ENCODE measurements at places on chromosomes 7 and 10.

GRCh38 chr7:80459776-80460510, 51.9 kb downstream of the GNAT3 start:
- DNase-seq = no peak

DNA sequence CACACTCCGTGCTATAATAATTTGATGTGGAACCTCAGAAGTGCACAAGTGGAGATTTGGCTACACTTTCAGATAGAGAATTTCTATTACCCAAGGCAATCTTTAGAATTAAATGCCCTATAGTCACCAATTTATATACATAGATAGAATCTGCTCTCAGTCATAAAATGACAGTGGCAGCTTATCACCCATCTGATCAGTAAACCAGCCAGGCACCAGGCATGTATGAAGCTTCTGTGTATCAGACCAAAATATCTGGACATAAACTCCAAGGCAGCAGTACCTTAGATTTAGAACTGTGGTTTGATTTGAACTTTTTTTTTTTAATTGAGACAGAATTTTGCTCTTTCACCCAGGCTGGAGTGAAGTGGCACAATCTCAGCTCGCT, 180.9 kb downstream of the IPMK start:
- no peak for DNase-seq

DNA sequence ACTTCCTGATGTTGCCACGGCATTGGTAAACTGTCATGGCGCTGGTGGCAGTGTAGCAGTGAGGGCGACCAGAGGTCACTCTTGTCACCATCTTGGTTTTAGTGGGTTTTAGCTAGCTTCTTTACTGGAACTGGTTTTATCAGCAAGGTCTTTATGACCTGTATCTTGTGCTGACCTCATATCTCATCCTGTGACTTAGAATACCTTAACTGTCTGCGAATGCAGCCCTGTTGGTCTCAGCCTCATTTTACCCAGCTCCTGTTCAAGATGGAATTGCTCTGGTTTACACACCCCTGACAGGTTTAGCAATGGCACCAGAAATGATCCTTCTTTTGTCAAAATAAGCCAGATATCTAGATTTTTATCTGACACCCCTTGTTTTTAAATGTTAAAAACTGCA, 85.3 kb downstream of the ARL4A start:
- no peak for DNase-seq

- peak; percentile 34 for DNase-seq
Measured at GRCh38 chr7:122310119-122311021, 5.8 kb upstream of the FEZF1 start.

- DNase-seq = no peak
Measured at GRCh38 chr7:39987641-39988347, 37.7 kb downstream of the CDK13 start.

- DNase-seq = no peak
Measured at GRCh38 chr10:15486404-15486803, 115.3 kb upstream of the FAM171A1 start.

DNA sequence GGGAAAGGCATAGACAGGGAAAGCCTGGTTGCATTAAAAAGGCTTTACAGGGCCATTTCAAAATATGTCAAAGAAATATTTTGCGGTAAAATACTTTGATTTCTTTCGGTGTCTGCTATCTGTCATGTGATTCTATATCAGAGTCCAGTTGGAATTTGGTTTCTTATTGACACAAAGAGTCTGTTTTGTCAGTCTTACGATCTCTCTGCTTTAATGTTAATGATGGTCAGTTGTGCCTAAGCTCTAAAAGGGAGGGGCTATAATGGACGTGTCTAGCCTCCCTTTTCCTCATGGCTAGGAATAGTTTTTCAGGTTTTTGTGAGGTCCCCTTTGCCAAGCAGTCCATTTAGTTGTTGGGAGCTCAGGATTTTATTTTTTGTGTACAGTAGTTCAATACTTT, 31.5 kb downstream of the ORC5 start:
- DNase-seq = no peak

- peak; percentile 55 for DNase-seq
Measured at GRCh38 chr10:130045091-130045652, 65.5 kb downstream of the C10orf143 start.

GRCh38 chr7:44044315-44045225, at the start of gene DBNL:
TSS of gene DBNL (plus strand) at chr7:44044702. CDS start at chr7:44044738, 36 bp downstream.
- peak; percentile 92 for DNase-seq

DNA sequence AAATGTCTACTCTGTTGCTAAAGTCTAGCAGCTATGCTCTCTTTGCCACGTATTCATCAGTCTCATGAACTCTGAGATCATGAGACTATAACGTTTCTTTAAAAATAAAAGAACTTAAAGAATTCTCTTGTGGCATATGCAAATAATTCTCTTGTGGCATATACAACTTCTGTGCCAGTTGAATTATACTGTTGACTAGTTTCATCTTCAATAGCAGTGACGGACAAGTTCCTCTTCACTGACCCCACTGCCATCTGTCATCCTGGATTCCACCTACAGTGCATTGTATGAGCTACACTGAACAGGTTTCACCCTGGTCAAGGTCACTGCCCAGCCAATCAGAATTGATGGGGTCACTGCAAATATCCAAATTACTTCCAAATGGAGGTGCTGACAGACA, 88.2 kb downstream of the CD36 start:
- no peak for DNase-seq

GRCh38 chr7:55271069-55271626, 94.0 kb upstream of the LANCL2 start:
- DNase-seq = no peak

DNA sequence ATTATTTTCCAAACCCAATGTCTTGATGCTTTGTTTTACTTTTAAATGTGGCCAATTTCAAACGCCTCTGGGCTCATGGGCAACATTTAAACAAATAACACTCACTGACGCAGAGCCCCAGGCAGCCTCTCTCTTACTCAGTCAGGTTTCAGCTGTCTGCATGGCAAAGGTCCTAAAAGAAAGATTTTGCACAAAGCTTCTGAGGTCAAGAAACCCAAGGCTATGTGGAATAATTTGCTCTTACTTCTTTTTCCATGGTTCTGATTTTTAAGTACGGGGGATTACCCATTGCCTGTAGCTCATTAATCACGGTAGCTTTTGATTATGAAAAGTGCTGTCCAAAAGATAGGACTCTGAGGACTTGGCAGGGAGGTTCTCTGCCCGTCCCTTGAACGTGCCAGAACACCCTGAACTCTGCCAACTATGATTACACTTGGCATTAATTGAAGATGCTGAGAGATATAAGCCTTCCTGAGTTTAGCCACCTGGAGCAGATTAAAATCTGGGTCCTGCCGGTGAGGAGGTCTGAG, 14.1 kb upstream of the MSRB2 start:
- no peak for DNase-seq

DNA sequence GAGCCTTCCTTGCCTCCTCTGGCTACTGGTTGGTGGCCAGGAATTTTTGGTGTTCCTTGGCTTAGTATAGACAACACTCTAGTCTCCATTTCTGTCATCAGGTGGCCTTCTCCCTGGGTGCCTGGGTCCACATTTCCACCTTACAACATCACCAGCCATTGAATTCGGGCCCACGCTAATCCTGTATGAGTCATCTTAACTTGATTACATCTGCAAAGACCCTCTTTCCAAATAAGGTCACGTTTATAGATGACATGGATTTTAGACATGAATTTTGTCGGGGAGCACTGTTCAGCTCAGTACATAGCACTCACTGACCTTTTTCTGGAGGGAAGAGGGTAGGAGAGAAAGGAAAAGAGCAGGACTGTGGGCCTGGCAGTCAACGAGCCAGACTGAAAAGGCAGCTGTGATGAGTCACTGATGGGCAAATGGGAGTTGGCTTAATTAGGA, 39.4 kb downstream of the MMRN2 start:
- DNase-seq = no peak

DNA sequence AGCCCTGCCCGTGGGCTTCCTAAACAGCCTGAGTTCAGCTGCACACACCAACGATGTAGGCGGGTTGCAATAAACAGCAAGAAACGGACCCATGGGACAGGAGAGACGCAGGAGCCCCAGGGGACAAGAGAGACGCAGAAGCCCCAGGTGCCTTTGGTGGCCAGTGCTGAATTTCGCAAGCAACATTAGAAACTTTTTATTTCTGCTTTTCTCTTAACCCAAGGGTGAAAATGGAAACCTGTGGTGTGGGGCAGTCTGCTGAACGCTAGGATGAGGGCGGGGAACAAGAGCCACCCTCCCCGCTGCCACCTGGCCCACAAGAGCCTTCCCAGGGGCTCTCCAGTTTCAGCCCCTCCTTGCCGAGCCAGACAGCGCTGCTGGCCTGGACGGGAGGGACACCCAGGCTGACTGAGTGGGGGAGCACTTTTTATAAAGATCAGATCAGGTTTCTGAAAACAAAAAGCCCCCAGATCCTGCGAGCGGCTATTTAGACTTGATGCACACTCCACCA, 20.0 kb upstream of the GPR146 start:
- DNase-seq = no peak

DNA sequence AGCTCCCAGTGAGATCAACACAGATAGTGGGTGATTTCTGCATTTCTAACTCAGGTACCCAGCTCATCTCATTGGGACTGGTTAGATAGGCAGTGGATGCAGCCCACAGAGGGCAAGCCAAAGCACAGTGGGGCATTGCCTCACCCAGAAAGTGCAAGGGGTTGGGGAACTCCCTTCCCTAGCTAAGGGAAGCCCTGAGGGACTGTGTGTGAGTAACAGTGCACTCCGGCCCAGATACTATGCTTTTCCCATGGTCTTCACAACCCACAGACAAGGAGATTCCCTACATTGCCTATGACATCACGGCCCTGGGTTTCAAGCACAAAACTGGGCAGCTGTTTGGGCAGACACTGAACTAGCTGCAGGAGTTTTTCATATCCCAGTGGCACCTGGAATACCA, 62.8 kb downstream of the PPP1R3A start:
- no peak for DNase-seq

DNA sequence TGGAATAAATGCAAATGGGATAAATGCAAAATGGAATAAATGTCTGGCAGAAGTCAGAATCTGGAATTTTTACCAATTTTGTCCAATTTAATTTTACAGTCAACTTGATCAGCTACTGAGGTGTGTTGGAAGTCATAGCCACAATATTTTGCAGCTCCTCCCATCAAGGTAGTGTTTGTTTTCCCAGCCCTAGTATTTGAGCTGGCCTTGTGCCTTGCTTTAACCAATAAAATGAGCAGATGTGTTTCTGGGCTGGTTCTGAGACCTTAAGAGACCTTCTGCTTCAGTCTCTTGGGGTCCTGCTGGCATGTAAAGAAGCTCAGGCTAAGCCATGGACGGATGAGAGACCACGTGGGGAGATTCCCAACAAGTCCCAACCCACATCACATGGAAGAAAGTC, 42.7 kb upstream of the RSBN1L start:
- no peak for DNase-seq

GRCh38 chr10:92122941-92123450, 167.9 kb downstream of the CPEB3 start:
- no peak for DNase-seq

DNA sequence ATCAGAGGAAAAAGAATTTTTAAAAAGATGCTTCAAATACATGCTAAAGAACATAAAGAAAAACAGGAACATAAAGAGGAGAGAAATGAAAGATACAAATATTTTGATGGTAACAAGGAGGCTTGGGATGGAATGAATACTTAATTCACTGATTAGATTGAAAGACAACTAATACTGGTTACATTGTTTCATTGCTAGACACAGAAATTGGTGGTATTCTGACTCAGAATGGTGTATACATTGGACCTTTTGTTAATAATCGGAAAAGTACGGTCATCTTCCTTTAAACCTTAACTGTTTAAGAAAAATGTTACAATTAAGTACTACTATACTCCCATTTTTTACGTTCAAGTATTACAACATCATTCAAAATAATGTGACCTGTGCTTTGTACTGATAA, 567.5 kb downstream of the PARD3 start:
- DNase-seq = no peak

DNA sequence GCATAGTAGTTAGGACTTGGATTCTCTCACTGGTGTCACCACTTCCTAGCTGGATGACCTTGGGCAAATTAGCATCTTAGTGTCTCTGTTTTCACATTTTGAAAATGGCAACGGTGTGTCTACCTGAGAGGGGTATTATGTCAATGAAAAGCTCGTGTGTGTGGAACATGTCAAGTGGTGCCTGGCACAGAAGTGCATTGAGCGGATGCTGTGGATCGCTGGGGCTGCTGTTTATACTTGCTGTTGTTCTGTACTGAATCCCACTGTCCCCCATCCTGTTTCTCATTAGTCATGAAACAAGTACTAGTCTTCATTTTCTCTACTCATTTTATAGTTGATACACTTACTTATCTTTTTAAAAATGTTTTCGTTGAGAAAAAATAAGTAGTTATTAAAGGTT, 26.1 kb downstream of the RBM33 start:
- DNase-seq = no peak

- DNase-seq = peak; percentile 88
Measured at GRCh38 chr10:69801094-69801433, 642 bp upstream of the COL13A1 start.

DNA sequence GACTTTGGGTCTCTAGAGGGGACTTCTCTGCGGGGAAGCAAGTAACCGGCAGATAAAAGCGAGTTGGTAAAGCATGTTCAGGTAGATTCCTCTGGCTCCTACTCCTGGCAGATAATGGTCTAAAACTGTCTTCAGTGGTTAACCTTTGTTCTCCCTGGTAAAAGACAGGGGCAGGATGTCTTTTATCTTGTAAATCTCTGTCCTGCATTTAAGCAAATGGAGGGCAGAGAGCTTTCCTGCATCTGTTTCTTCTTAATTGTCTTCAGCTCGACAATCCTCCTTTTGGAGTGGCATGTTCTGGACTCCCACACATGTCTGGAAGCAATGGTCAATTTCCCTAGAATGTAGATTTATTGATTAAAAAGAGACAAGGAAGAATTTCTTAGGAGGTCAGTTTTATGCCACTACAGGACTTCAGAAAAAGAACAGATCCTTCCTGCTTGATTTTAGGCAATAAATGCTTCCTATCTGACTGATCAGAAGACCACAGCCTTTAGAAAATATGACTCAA, 16.6 kb downstream of the C7orf33 start:
- DNase-seq = no peak

DNA sequence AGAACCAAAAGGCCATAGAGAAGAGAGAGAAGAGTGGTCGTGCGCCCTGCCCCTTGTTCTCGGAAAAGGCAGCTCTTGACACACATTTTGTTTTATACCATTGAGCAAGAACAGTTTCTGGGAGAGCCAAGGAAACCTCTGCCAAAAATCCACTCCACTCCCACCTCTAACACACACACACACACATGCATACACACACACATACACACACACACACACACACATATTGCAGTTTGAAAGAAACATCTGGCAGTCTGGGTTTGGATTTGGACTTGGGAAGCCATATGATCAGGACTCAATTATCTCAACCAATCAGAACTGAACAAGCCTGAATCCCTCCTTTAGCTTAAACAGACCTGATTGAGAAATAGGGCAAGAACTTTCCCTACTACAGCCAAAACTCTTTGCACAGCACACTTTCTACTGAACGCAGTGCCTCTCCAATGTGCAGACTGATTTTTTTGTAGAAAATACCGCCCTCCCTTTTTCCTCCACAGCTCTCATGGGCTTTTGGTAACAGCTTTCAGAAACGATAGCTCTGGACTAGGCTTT, 484.0 kb upstream of the ZWINT start:
- no peak for DNase-seq
